Ovary (tissue), 10 donors: ENCODE measurements at places on chromosomes 7 and 10. TPM values are rescaled to one million over a fixed set of nuclear protein-coding genes. Genes with fewer than 3 reads are reported as not detected.

GRCh38 chr10:43857206-43857930, 208.7 kb upstream of the ZNF32 start:
- DNase-seq, result no peak
- H3K4me1 ChIP-seq, result peaks cover 3% of the 10 kb centered on the region
- H3K27me3 ChIP-seq, result no peaks in the 10 kb centered on the region
- H3K36me3 ChIP-seq, result no peaks in the 10 kb centered on the region

- no peak overlapping the region for H3K4me3 ChIP-seq
- no peak for DNase-seq
- no peaks in the 10 kb centered on the region for H3K4me1 ChIP-seq
- peaks cover 5% of the 10 kb centered on the region for H3K36me3 ChIP-seq
Measured at GRCh38 chr7:26186364-26187311, 13.9 kb downstream of the HNRNPA2B1 start.

- H3K27ac ChIP-seq, result no peak overlapping the region
- no peak for DNase-seq
- no peak overlapping the region for H3K4me3 ChIP-seq
- no peaks in the 10 kb centered on the region for H3K36me3 ChIP-seq
- no peaks in the 10 kb centered on the region for H3K27me3 ChIP-seq
Measured at GRCh38 chr7:41892356-41893100, 189.6 kb upstream of the INHBA start.

- no peak overlapping the region for H3K27ac ChIP-seq
- no peak for DNase-seq
- no peak overlapping the region for H3K4me3 ChIP-seq
- no peaks in the 10 kb centered on the region for H3K4me1 ChIP-seq
Measured at GRCh38 chr10:88076027-88076880, 212.8 kb downstream of the PTEN start.

- no peak overlapping the region for H3K4me3 ChIP-seq
- H3K36me3 ChIP-seq, result no peaks in the 10 kb centered on the region
- H3K27ac ChIP-seq, result no peak overlapping the region
- no peaks in the 10 kb centered on the region for H3K27me3 ChIP-seq
Measured at GRCh38 chr10:6741541-6741941, 161.5 kb upstream of the PRKCQ start.

Gene GPR26
- total RNA-seq, result not detected

Gene YAE1
- 33.6 TPM for total RNA-seq

Gene SEMA3E
- total RNA-seq, result 0.36 TPM

Gene MRC1
- 16.1 TPM for total RNA-seq

Gene PCDH15
- total RNA-seq, result not detected

Gene NKX1-2
- total RNA-seq, result not detected
